ENCODE measurements at places on chromosomes 11 and 22. TPM values are rescaled to one million over a fixed set of nuclear protein-coding genes. Genes with fewer than 3 reads are reported as not detected.

The PNPLA5 gene
- polyA plus RNA-seq = not detected

The C11orf86 gene
- not detected for polyA plus RNA-seq

The ACTN3 gene
- 0.05 TPM for polyA plus RNA-seq

The MB gene
- 14,884 TPM for polyA plus RNA-seq

The OR8D4 gene
- not detected for polyA plus RNA-seq

Measured in right cardiac atrium (tissue), 5 donors.